Stimulated activated CD8-positive, alpha-beta memory T cell treated with anti-CD3 and anti-CD28 coated beads, Interleukin-2, amount 100 ng/mL, for 48 hours (primary cell): ENCODE measurements at places on chromosomes 16 and 17.

DNA sequence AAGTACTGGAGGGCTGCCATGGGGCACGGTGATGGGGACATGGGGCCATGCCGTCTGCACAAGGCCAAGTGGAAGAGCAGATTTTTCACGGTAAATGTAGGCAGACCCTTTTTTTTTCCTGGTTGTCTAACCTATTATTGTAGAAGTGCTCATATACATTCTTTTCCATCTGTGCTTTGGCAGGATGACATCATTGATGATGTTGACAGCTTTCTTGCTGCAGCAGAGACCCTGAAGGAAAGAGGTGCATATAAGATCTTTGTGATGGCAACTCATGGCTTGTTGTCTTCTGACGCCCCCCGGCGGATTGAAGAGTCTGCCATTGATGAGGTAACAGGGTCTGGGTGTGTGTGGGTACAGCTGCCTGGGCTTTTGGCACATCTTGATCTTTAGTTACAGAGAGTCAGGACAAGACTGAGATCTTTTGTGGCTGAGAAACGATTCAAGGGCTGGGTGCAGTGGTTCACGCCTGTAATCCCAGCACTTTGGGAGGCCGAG is 23.3 kb upstream of the SLC5A10 start:
- DNase-seq, result no peak

DNA sequence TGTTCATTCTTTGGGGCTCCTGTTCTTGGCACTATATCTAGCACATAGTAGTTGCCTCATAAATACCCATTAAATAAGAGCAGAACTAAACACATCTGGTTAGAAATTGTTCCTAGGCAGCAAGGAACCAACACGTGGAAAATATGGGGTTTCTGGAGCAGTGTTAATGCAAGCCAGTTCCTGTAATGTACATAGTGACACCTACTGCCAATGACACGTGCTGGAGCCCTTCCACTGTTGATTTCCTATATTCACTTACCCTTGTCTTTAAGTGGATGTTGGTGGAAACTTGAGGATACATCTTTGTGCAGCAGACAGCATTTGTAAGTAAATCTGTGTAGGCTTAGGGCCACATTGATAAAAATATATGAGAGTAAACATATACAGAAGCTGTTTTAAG is 1.6 kb upstream of the IRF8 start:
- DNase-seq, result no peak

- no peak for DNase-seq
These were observed 55.2 kb upstream of the SREBF1 start for GRCh38 chr17:17892009-17892408.

DNA sequence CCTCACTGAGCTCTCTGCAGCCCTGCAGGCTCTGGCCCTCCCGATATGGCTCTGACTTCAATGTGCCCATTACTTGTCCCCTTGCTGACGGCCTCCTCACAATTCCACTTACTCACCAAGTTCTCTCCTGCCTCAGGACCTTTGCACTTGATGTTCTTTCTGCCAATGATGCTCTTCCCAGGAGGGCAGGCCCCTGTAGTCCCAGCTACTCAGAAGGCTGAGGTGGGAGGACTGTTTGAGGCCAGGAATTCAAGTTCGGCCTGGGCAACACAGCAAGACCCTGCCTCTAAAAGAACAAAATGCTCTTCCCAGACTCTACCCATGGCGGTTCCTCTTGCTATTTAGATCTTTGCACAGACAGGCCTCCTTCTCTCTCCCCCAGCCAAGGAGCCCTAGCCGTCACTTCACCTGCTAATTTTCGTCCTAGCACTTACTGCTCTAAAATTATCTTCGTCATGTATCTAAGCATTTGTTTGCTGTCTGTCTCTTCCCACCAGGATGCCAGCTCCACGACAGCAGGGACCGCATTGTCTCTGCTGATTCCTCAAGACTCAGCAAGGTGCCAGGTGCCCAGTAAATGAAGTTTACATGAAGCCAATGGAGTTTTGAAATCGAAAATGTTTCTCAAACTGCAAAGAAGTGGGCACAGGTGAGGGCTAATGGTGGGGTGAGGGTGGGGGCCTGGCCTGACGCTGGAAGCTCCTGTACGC is 626 bp upstream of the RAI1 start:
- no peak for DNase-seq

DNA sequence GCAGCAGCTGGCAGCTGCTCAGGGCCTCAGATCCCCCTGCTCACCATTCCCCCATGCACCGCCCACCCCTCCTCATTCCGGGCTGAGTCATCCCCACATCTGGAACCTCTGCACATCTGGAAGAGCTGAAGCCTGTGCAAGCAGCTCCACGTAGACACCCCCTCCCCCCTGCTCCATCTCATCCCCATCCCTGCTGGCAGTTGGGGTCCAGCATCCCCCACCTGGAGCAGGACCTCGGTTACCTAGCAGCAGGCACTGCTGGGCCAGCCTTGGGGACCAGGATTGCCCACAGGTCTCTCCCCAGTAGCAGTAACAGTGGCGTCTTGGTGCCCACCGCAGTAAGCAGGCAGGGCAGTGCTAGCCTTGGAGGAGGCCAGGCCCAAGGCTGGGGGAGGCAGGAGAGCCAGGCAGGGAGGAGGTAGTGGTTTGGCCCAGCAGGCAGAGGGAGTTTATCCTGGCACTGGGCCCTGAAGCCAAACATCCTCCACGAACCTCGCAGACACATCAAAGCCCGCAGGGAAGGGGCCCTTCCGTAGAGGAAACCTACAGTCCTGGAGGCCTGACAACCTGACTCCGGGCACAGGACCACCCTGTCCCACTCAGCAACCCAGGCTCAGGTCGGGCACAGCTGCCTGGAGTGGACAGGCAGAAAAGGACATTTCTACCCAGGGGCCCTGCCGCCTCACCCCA is 7.7 kb upstream of the TMEM92 start:
- no peak for DNase-seq

DNA sequence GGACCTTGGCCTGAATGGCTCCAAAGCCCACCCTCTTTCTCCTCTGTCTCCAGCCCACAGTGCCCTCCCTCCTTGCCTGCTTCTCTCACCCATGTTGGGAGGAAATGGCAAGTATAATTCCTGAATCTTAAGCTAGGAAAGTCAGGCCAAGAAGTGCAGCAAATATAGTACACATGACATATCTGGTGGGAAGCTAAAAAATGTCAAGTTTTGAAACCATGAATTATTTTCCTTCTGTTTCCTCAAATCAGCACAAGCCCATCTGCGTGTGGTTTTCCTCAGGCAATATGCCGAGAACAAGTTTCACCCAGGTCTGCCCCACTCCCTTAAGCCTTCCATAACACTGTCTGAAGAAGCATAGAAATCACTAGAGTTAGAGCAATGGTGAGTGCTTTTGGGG is 502.8 kb upstream of the CDH11 start:
- no peak for DNase-seq

DNA sequence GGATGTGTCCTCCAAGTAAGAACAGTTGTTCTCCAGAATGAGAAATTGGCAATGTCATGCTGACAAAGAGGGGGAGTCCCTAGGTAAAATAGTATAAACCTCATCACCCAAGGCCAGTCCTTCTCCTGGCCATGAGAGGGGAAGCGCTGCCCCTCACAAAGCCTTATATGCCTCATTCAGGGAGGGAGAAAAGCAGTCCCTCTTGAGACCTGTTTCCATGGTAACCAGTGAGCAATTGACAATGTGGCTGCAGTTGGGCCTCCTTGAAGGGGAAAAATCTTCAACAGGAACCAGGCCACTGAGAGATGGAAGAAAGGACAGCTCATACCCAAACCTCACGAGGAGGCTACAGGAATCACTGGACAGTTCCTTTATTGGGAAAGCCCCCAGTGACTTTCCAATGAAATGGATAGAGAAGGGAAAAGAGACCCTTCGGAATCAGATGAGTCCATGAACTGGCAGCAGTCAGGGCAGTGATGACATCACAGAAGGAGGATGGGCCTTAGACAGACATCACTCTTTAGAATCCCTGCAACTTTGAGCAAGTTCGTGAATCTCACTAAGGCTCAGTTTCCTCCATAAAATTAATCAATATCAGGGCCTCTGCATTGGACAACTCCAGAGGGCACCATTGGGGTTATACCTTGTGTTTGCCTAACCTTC is 275.7 kb downstream of the TOX3 start:
- no peak for DNase-seq

DNA sequence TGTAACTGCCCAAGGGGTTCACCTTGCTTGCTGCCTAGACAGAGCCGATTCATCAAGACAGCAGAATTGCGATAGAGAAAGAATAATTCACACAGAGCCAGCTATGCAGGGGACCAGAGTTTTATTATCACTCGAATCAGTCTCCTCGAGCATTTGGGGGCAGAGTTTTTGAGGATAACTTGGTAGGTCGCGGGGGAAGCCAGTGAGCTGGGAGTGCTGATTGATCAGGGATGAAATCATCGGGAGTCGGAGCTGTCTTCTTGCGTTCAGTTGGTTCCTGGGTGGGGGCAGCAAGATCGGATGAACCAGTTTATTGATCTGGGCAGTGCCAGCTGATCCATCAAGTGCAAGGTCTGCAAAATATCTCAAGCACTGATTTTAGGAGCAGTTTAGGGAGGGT is 9.1 kb downstream of the ITGAM start:
- no peak for DNase-seq

GRCh38 chr17:4753392-4753791 is 13.7 kb upstream of the CXCL16 start:
- DNase-seq, result no peak

GRCh38 chr17:14428648-14429029 is 127.8 kb downstream of the HS3ST3B1 start:
- peak; percentile 4 for DNase-seq

DNA sequence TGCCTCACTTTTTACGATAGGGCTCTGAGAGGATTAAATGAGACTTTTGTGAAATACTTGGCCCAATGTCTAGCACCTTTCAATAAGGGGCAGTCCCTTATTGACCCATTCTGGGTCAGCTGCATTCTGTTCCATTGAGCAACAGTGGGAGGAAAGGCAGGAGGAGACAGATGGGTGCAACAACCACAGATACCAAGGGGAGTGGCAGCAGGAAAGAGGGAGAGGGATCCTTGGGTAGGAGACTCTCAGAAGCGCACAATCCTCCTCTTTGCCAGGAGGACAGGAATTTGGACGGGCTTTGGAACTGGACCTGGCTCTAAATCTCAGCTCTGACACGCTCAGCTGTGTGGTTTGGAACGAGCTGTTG is 3.5 kb downstream of the PIPOX start:
- DNase-seq, result no peak
